ENCODE measurements at places on chromosomes 2 and 18.

DNA sequence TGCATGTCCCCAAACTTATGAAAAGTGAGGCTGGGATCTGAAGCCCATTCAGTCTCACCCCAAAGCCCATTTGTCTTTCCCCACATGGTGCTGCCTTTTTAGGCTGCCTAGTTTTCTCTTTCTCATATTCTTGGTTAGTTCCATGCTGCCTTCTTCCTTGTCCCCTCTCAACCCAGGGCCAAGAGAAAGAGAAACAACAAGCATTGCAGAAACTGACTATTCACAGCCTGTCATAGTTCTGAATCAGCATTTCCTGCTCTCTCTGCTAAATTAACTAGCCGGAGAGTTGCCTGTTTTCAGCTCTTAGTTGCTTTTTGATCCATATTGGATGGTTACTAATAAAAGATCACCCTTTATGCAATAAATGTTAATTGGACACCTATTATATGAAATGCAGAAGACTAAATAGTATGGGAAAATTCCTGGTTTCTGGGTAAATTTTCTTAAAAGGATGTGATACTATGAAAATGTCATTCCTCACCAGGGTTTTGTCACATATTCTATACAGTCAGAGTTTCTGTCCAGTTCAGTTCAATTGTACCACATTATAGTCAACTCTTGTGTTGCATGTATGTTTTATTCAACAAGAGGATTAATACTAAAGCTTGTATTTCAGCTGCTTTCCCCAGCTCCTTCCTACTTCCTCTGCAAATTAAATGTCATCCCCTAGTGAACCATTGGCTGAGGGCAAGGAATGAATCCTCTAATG is 246.5 kb downstream of the GALR1 start:
- DNase-seq: no peak

DNA sequence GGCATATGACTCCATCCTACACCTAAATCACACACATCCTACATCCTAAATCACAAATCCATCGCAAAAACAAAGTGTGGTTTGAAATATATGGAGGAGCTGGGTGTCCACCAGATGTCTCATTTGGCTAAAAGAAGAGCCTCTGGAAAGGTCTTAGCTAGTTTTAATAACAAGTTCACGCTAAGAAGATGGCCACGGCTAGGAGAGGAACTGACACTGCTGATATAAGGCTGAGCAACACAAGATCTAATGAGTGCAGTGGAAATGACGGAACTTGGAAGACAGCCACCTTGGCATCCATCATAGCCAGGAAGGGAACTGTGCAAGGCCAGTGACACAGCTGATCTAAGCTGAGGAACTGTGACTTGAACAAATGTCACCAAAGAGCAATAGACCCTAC is 60.0 kb upstream of the AGAP1 start:
- no peak for DNase-seq

GRCh38 chr18:30093376-30093775 is 949.2 kb downstream of the DSC3 start:
- no peak for DNase-seq

DNA sequence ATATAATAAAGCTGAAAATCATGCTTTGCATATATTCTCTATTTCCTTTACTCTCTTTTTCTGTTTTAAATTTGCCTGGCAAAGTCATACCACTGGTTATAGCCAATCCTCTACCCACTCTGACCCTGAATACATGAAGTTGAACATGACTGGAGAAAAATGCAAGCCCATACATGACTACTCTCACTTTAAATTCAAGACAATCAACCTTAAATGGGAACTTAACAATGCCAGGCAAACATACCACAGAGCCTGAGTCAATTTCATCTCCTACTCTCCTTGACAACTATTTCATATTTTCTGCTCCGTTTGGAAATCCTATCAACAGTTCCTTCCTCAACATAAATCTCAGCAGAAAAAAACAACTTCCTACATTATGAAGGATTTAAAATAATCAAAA is 22.6 kb downstream of the RAD51AP2 start:
- DNase-seq: no peak

GRCh38 chr18:62715759-62716615 is 646 bp downstream of the PHLPP1 start:
- no peak for DNase-seq

- DNase-seq: peak; percentile 61
Observed at GRCh38 chr2:75627902-75628504, 18.6 kb upstream of the MRPL19 start.

- no peak for DNase-seq
Observed at GRCh38 chr2:127657232-127657595, 11.3 kb downstream of the GPR17 start.

DNA sequence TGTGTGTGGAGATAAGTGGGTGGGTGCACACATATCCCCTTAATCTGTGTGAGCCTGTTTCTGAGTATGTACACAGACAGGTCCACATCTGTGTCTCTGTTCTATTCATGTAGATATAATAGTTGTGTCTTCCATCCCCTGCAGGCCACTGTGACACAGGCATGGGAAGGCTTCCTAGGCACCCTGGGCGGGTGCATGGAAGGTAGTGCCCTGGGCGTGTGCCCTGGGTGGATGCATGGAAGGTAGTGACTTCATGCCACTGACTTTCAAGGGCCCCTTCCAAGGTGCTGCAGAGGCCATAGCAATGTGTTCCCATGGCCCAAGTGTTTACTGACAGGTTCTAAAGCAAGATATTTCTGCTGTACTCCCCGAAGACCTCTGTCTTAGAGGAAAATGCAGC is 462.5 kb upstream of the HS6ST1 start:
- DNase-seq: no peak

GRCh38 chr18:58580078-58580477 is 48.8 kb downstream of the ALPK2 start:
- DNase-seq: no peak

- DNase-seq: peak; percentile 48
Observed at GRCh38 chr2:9984217-9984739, 32.8 kb downstream of the GRHL1 start.

GRCh38 chr2:36088716-36089328 is 266.8 kb upstream of the CRIM1 start:
- DNase-seq: no peak

- DNase-seq: no peak
Observed at GRCh38 chr2:44652701-44653100, 288.8 kb upstream of the SIX3 start.

DNA sequence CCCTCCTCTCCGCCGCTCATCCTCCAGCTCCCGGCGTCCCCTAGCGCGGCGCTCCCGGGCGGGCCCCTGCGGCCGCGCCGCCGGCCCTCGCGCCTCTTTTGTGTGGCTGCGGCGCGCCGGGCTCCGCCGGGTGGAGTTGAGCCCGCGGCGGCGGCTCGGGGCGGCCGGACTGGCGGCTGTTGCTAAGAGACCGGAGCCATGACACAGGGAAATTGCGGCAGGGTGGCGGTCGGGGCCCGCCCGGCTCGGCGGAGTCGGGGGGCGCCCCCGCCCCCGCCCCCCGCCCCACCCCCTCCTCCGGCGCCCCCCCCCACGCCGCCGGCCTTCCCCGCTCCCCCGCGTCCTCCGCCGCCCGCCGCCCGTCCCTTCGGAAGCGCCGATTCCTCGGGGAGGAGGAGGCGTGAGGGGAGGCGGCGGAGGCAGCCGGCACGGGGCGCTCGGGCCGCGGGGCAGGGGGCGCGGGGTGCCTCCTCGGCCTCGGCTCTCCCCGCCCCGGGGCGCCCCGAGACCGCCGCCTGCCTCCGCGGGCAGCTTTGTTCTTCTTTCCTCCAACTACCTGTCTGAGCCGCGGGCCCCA is at the start of gene TMEM200C:
TMEM200C (minus strand) TSS at position 224 of the 577 bp plus-strand sequence. CDS start 3,459 bp downstream, outside the sequence.
- DNase-seq: no peak

GRCh38 chr18:58758046-58758445 is 86.8 kb downstream of the MALT1 start:
- DNase-seq: no peak

DNA sequence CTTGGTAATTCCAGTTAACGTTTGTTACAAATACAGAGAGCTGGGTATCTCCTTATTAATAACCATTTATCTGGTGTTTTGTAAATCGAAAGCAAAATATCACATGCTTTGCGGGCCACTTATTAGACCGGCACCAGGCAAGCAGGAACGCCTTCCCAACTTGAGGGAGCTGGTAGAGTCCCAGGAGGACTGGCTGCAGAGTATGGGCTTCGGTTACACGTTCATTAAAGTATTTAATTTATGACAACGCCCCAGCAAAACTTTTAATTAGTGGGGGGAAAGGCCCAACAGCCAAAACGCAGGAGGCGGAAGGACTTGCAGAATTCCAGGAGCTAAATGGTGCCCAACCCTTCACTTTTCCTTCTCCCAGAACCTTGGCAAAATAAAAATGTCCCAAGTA is 3.7 kb downstream of the SMAD7 start:
- no peak for DNase-seq

- no peak for DNase-seq
Observed at GRCh38 chr2:220077488-220077887, 450.1 kb downstream of the SLC4A3 start.

GRCh38 chr2:199663157-199663556 is 187.8 kb downstream of the FTCDNL1 start:
- DNase-seq: no peak

GRCh38 chr2:17309741-17310339 is 208.4 kb downstream of the RAD51AP2 start:
- DNase-seq: no peak

GRCh38 chr2:174183076-174183475 is 65.3 kb downstream of the OLA1 start:
- no peak for DNase-seq

- no peak for DNase-seq
Observed at GRCh38 chr18:46422552-46423055, 234.4 kb downstream of the LOXHD1 start.

- DNase-seq: no peak
Observed at GRCh38 chr2:210477496-210477895, 937 bp upstream of the LANCL1 start.

- DNase-seq: no peak
Observed at GRCh38 chr18:23828426-23828825, 139.2 kb downstream of the LAMA3 start.

DNA sequence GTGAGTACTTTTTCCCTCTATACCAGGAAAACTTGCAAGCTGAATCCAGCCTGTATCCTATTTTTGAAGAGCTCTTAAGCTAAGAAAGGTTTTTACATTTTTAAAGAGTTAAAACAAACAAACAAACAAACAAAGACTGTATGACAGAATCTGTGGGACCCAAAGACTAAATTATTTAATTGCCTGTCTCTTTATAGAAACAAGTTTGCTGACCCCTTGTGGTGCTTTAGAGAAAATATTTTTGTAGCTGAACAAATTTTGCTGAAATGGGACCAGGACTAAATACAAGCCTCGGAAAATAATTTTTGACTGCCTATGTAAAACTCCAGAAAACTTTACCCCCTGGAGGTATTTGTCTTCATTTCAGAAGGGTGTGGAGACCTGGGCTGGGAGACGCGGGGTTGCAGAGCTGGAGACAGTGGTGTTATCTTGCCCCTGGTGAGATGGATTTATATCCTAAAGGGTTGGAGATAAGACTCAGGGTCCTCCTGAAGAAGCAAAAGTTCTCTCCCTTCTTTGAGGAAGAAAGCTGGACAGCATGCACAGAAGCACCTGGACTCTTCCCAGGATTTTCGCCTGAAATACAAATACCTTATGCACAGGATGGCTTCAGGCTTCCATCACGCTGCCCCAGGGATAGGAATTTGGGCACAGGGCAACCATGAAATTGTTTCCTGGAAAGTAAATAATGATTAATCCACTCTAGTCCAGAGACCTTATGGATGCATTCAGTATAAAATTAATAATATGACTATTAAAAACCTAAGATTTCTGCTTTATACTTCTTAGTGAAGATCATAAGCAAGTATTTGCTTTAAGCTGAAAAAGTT is 54.3 kb downstream of the TMX3 start:
- DNase-seq: peak; percentile 10

DNA sequence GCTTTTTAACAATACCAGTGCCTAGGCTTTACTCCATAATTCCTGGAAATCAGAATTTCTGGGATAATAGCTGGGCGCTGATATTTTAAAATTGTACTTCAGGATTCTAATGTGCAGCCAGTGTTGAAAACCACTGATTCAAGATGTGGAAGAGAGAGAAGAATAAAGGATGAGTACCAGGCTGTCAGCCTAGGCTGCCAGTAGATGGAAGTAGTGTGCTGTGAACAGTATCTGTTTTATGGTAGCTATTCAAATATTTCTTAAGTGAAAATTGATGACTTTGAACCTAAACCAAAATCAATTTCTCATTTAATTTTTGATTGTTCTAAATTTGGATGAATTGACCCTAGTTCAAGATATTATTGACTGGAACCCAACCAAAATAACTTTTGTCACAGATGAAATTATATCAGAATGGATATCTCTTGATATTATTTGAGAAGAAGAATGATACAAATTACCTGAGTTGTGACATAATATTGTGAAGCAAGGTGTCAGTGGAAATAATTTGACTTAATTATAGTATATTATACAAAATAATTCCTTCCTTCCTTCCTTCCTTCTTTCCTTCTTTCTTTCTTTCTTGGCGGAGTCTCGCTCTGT is 88.0 kb downstream of the COMMD1 start:
- no peak for DNase-seq

DNA sequence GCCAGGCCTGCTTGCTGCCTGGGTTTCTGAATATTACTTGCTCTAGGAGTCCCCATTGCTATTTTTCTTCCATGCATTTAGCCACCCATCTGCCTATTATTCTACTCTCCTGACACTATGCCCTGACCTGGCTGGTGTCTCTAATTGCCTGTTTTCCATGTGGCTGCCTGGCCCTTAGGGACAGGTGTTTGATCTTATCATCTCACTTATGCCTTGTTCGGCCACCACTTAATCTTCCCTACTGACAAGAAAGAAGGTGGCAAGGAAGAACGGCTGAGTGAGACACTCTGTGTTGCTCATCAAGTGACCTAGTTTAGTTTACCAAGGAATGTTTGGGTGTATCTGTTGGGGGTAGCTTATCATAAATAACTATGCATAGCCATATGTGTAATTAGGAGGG is 50.4 kb upstream of the RAPH1 start:
- no peak for DNase-seq

- no peak for DNase-seq
Observed at GRCh38 chr2:105412584-105412983, 13.7 kb upstream of the FHL2 start.

DNA sequence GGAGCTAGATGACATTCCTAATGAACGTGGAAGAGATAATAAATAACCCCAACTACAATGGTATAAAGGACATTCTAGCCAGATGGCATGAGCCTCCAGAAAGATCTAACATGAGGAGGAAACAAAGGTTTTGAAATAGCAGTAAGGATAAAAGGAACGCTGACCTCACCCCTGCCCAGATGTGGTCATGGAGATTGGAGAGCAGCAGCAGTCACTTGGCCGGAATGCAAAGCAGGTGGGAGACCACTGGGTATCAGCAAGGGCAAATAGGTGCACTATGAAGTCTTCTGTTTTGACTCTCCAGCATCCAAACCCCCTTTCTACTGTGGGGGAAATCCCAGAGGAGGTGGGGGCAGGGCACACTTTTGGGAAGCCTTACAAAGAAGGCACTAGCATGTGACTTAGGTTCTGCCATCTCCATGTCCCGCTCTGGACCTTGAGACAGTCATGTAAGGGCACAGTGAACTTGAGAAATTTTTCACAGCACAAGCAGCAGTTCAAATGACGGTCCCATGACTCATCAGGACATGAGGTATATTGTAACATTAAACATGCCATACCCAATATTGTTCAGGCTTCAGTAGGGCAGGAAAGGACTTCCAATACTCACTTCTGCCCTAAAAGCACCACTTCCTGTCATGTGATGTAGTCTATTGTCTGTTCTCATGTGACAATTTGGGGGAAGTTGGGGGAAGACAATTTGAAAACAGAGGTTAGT is 55.2 kb downstream of the METTL4 start:
- DNase-seq: no peak

GRCh38 chr18:48933578-48934414 is 17.0 kb downstream of the SMAD7 start:
- no peak for DNase-seq

Measured in thymus (tissue), 14 donors.